ENCODE measurements at places on chromosomes 16 and 17. TPM values are rescaled to one million over a fixed set of nuclear protein-coding genes. Genes with fewer than 3 reads are reported as not detected.

DNA sequence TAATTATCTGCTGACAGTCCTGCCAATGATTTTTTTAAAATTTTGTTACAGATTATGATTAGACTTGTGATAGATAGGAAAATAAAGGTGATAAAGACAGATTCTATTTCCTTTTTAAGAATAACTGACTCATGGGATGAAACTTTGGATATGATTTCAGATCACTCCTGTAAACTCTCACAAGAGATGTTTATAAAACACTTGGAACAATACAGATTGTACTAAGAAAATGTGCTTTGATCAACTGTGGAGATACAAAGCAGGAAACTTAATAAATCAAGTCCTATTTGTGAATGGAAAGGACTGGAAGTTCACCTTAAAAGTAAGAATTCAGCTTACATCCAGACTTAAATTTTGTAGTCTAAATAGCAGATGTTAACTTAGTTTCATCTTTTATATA, 21.4 kb downstream of the MRTFB start:
- no peaks in the 10 kb centered on the region for H3K27me3 ChIP-seq
- no peaks in the 10 kb centered on the region for H3K36me3 ChIP-seq
- H3K27ac ChIP-seq, result no peak overlapping the region
- no peak overlapping the region for H3K4me3 ChIP-seq
- H3K4me1 ChIP-seq, result no peaks in the 10 kb centered on the region

GRCh38 chr16:65688301-65688700, 566.4 kb upstream of the CDH11 start:
- DNase-seq, result no peak
- H3K27ac ChIP-seq, result no peak overlapping the region
- H3K27me3 ChIP-seq, result no peaks in the 10 kb centered on the region
- H3K4me3 ChIP-seq, result no peak overlapping the region
- H3K4me1 ChIP-seq, result no peaks in the 10 kb centered on the region

- peak overlapping the region; percentile 86 for H3K4me3 ChIP-seq
- H3K27ac ChIP-seq, result peak overlapping the region; percentile 89
- no peak for DNase-seq
- peaks cover 3% of the 10 kb centered on the region for H3K4me1 ChIP-seq
These were observed 1.4 kb downstream of the ZNF668 start for GRCh38 chr16:31072540-31073141.

DNA sequence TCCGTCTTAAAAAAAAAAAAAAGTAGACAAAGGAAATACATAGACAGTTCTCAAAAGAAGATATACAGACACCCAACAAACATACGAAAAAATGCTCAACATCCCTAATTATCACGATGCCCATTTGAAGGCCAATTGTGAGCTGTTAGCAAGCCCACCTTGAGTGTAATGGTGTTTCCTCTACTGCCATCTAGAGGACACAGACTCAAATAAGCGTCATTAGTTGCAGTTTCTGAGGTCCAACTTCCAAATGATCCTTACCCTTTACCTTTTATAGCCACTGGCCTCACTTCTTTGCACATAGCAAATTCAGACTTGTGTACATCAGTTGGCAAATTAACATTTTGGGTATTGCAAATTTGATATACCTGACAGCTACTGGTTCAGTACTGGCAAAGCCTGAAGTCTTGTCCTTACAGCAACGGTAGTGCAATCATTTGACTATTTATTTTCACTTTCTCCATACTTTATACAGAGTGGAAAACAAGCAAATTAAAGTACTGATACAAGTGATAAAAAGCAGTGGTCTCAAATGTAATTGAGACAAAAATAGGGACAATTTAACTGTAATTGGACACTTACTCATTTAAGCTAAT, 536.3 kb upstream of the EEF2KMT start:
- no peaks in the 10 kb centered on the region for H3K4me1 ChIP-seq
- H3K36me3 ChIP-seq, result no peaks in the 10 kb centered on the region
- H3K4me3 ChIP-seq, result no peak overlapping the region
- DNase-seq, result no peak
- H3K27ac ChIP-seq, result no peak overlapping the region
- no peaks in the 10 kb centered on the region for H3K27me3 ChIP-seq

GRCh38 chr16:10497132-10498101, 83.0 kb downstream of the EMP2 start:
- no peak overlapping the region for H3K27ac ChIP-seq
- DNase-seq, result no peak
- H3K4me1 ChIP-seq, result no peaks in the 10 kb centered on the region
- no peak overlapping the region for H3K4me3 ChIP-seq
- no peaks in the 10 kb centered on the region for H3K27me3 ChIP-seq
- no peaks in the 10 kb centered on the region for H3K36me3 ChIP-seq

DNA sequence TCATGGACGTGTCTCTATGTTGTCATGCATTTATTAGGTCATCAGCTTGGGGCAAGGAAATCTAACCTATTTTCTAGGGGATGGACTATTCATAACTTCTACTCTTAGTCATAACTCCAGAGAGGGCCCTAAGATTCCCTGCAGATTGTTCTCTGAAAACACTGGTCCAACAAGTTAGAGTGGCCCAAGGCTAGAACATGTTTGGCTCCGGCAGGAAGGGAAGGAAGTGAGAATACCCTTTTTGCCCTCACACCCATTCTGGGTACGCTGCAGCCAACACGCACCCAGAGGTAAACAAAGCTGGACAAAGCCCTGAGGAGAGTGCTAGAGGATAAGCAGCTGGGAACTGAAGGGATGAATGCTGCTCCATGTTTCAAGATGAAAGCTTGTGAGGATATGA, 9.9 kb downstream of the C16orf86 start:
- H3K27ac ChIP-seq, result no peak overlapping the region
- 0 out of 2 replicates have a peak, but pooled peaks cover 1% of the 10 kb centered on the region for H3K36me3 ChIP-seq
- no peak for DNase-seq
- no peak overlapping the region for H3K4me3 ChIP-seq

DNA sequence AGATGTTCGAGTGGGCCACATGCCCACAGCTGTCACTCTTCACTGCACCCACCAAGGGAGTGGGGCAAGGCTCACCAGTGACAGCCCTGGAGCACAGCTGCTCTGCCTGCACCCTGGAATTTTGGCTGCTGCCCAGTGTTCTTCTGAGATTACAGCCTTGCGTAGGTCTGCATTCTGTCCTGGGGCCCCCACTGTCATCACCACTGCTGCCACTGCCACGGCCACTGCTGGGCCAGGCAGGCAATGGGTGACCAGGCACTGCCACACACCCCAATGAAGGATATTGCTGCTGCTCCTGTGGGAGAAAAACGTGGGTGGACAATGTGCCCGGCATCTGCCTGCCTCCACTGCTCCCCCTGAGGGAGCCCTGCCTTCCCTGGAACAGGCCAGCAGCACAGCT, 1717.0 kb downstream of the TP53TG3F start:
- H3K36me3 ChIP-seq, result no peaks in the 10 kb centered on the region
- H3K27me3 ChIP-seq, result no peaks in the 10 kb centered on the region
- no peak overlapping the region for H3K4me3 ChIP-seq
- no peak overlapping the region for H3K27ac ChIP-seq
- no peaks in the 10 kb centered on the region for H3K4me1 ChIP-seq
- DNase-seq, result no peak

- peaks cover 5% of the 10 kb centered on the region for H3K4me1 ChIP-seq
- no peaks in the 10 kb centered on the region for H3K36me3 ChIP-seq
These were observed 229.9 kb upstream of the SDK2 start for GRCh38 chr17:73874008-73874720.

DNA sequence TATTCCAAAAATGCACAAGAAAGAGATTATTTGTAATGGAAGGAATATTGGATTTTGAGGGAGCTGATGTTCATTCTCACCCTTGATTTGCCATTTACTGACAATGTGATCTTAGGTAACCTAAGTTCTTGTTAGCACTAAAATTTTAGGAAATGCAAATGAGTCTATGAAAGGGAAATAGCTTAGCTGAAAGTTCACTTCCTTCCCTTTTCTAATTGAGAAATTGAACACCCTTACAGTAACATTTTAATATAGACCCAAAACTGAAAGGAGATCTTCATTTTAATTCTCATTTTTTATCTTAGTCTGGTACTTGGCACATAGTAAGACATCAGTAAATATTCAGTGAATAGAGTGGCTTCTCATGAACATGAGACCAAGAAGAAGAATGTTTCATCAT, 10.9 kb upstream of the WSB1 start:
- no peaks in the 10 kb centered on the region for H3K27me3 ChIP-seq
- no peak overlapping the region for H3K27ac ChIP-seq
- peaks cover 14% of the 10 kb centered on the region for H3K4me1 ChIP-seq
- DNase-seq, result no peak
- no peak overlapping the region for H3K4me3 ChIP-seq

DNA sequence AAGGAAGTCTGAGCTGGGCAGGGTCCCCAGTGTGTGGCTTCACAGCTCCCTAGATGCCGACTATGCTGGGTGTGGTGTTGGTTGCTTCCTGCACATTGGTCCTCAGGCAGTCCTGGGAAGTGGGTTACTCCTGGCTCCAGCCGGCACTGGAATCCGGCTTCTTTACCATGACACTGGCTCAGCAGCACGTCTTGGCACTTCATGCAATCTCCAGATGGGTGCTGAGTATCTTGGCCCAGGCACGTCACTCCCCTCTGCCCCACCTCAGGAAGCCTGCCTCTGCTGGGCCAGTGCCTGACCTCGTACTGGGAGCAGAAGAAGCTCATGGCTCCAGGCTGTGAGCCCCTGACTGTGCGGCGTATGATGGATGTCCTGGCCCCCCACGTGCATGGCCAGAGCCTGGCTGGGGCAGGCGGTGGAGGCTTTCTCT, 24.5 kb downstream of the FCSK start:
- no peak overlapping the region for H3K4me3 ChIP-seq
- peaks cover 35% of the 10 kb centered on the region for H3K4me1 ChIP-seq
- no peaks in the 10 kb centered on the region for H3K27me3 ChIP-seq
- H3K36me3 ChIP-seq, result peaks cover 28% of the 10 kb centered on the region

- no peak overlapping the region for H3K27ac ChIP-seq
- no peak for DNase-seq
- peaks cover 12% of the 10 kb centered on the region for H3K4me1 ChIP-seq
- no peaks in the 10 kb centered on the region for H3K36me3 ChIP-seq
These were observed 17.0 kb downstream of the MYL4 start for GRCh38 chr17:47225911-47226688.

DNA sequence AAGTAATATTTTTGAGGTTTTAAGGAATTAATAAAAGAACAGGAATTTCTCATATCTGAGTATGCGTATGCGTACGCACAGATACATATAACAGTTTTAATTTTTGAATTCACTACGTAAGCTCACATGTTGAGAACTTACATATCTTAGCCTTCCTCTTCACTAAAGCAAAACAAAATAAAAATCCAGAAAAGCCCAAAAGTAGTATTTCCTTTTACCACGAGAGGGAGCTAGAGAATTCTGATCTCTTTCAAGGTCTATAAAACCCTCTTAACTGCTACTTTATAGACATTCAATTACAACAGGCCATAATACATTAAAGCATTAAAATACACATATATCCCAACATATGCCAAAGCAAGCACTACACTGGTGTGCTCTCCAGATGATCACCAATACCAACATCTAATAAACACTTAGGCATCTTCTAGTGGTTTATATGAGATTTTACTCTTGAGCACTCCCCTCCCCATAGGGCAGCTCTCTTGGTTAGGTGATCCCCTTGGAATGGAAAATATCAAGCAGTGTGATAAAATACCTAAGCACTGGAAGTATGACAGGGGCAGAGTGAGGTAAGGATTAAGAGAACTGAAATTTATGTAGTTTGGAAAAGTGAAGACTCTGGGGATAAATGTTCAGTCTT, 94.0 kb downstream of the SKAP1 start:
- DNase-seq, result peak; percentile 37
- no peak overlapping the region for H3K4me3 ChIP-seq
- no peak overlapping the region for H3K27ac ChIP-seq
- no peaks in the 10 kb centered on the region for H3K27me3 ChIP-seq
- peaks cover 10% of the 10 kb centered on the region for H3K4me1 ChIP-seq

DNA sequence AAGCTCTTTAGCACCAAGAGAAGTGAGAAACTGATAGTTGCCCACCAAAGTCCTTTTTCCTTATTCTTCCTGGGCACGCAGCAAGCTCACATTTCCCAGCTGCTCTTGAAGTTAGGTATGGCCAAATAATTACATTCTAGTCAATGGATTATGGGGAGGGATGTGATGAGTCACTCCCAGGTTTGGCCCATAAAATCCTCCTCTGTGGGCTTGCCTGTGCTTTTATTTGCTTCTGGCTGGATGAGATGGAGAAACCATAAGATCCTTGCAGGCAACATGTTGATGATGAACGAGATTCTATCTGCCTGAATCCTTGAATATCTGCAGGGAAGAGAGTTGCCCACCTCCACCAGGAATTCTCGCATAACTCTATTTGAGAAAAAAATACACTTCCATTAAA, 568.3 kb upstream of the SALL1 start:
- H3K4me3 ChIP-seq, result no peak overlapping the region
- H3K27me3 ChIP-seq, result no peaks in the 10 kb centered on the region
- no peaks in the 10 kb centered on the region for H3K4me1 ChIP-seq
- H3K36me3 ChIP-seq, result no peaks in the 10 kb centered on the region
- DNase-seq, result no peak

The ASPA gene
- not detected for polyA plus RNA-seq

The XAF1 gene
- polyA plus RNA-seq, result 19.8 TPM

The EXOC3L1 gene
- 0.42 TPM for polyA plus RNA-seq

The ZFP90 gene
- 12.9 TPM for polyA plus RNA-seq

The SMPD3 gene
- polyA plus RNA-seq, result 1.7 TPM

The PLEKHM1 gene
- 10.3 TPM for polyA plus RNA-seq

The MSLN gene
- polyA plus RNA-seq, result not detected

The IKZF3 gene
- 44.8 TPM for polyA plus RNA-seq
